Mucosa of descending colon (tissue), 3 donors: ENCODE measurements at places on chromosomes 2 and 18. TPM values are rescaled to one million over a fixed set of nuclear protein-coding genes. Genes with fewer than 3 reads are reported as not detected.

Gene GALNT13
- 0.23 TPM for total RNA-seq

Gene KHK
- 6.3 TPM for total RNA-seq

Gene PLA2R1
- 11.1 TPM for total RNA-seq

Gene TRIM54
- total RNA-seq, result not detected

Gene PIEZO2
- total RNA-seq, result 18.9 TPM

Gene ARHGEF4
- 0.94 TPM for total RNA-seq

Gene KIF3C
- 3.3 TPM for total RNA-seq

Gene SLC4A5
- total RNA-seq, result 2.1 TPM

Gene ASB18
- total RNA-seq, result not detected

Gene DNAH7
- 5.5 TPM for total RNA-seq

Gene CFAP53
- total RNA-seq, result 0.47 TPM

Gene QPCT
- total RNA-seq, result 15.8 TPM

Gene KCNS3
- 4.9 TPM for total RNA-seq

Gene GPR55
- 0.99 TPM for total RNA-seq

Gene C2orf15
- total RNA-seq, result 1.3 TPM

Gene NXPH2
- total RNA-seq, result not detected

Gene THSD7B
- total RNA-seq, result not detected

Gene GTF3C2
- 83.5 TPM for total RNA-seq

Gene GALR1
- 0.92 TPM for total RNA-seq

Gene UPP2
- total RNA-seq, result not detected

Gene AGXT
- 4.1 TPM for total RNA-seq

Gene SLC8A1
- 164 TPM for total RNA-seq

Gene ANO7
- 33.9 TPM for total RNA-seq

Gene SANBR
- 15.2 TPM for total RNA-seq

Gene SLC23A3
- 13.6 TPM for total RNA-seq

Gene DSG4
- not detected for total RNA-seq

Gene PRLH
- not detected for total RNA-seq

Gene TNFAIP6
- 1.1 TPM for total RNA-seq

Gene GCC2
- total RNA-seq, result 89.6 TPM

Gene FAM161A
- total RNA-seq, result 4.4 TPM

Gene PLEKHM3
- 12.9 TPM for total RNA-seq

Gene CNDP1
- 0.19 TPM for total RNA-seq

Gene AFF3
- total RNA-seq, result 56.6 TPM

Gene SIX2
- total RNA-seq, result 0.12 TPM

Gene TTC39C
- total RNA-seq, result 13.2 TPM

Gene EFR3B
- 1.0 TPM for total RNA-seq

Gene FOSL2
- 160 TPM for total RNA-seq

Gene UGT1A7
- 5.9 TPM for total RNA-seq

Gene MRO
- total RNA-seq, result 0.48 TPM

Gene MFSD6
- 73.2 TPM for total RNA-seq

Gene PRKAG3
- not detected for total RNA-seq

Gene RUFY4
- not detected for total RNA-seq

Gene DYNAP
- total RNA-seq, result not detected

Gene CGREF1
- total RNA-seq, result 1.9 TPM
